ENCODE measurements at places on chromosomes 11 and 22.

GRCh38 chr11:22415476-22415875 is 77.3 kb downstream of the SLC17A6 start:
- DNase-seq: no peak

DNA sequence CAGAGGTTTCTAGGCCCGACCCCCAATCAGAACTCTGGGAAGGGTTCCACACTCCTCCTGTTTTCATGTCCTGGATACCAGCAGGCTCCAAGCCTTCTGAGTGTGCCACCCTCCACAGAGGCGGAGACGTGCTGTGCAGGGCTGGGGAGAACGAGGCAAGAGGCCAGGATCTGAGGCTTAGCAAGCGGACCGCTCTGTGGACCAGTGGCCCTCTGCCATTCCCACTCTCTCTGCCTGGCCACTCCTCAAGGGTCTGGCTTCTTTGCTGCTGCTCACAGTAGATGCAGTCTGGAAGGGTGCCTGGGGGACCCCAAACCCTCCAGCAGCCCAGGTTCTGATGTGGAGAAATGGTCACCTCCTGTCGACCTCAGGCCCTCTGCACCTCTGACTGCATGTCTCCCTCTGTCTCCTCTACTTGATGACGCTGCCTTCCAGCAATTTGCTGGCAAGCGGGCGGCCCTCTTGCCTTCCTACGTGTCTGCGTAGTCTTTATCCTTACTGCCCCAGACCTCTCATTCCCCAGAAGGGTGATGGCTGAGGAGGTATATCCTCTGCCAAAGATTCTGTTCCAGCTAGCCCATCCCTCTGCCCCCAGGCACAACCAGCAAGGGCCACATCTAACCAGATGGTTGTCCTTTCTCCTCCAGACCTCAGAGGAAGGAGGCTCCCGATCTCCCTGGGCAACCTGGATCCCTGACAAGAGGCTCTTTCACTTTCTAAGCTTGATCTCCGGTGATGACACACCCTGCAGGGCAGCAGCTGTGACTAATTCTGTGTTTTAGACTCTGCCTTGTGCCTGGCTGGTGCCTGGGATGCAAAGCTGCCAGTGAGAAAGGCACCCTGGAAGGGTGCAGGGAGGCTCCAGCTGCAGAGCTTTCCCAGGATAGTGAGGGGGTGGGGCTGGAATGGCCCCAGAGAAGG is 87.3 kb downstream of the NAT10 start:
- no peak for DNase-seq

- DNase-seq: no peak
Observed at GRCh38 chr11:8321876-8322275, 58.2 kb upstream of the LMO1 start.

DNA sequence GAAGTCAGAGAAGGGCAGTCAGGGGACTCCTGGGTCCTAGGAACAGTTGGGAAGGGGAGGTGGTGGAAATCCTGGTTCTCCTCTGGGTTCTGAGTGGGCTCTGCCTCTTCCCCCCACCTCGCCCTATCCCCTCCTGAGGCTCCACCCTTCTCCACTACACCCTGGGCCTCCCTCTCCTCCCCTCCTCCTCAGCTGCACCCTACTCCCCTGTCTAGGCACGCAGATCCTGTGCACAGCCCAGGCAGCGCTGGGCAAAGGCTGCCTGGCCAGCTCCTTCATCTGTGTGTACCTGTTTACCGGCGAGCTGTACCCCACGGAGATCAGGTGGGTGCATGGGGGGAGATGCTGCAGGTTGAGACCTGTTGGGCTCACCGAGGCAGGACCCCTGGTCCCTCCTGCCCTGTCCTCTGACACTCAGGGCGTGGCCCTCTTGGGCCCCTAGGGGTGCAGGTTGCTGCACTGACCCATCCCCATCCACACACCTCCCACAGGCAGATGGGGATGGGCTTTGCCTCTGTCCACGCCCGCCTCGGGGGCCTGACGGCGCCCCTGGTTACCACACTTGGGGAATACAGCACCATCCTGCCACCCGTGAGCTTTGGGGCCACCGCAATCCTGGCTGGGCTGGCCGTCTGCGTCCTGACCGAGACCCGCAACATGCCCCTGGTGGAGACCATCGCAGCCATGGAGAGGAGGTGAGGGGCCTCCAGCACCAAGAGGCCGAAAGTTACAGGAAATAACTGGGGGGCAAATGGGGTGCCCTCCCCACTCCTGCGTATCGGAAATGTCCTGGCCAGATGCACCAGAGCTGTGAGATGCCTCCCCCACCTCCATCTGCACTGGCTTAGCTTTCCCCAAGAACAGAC is 25.3 kb upstream of the POLA2 start:
- DNase-seq: no peak

DNA sequence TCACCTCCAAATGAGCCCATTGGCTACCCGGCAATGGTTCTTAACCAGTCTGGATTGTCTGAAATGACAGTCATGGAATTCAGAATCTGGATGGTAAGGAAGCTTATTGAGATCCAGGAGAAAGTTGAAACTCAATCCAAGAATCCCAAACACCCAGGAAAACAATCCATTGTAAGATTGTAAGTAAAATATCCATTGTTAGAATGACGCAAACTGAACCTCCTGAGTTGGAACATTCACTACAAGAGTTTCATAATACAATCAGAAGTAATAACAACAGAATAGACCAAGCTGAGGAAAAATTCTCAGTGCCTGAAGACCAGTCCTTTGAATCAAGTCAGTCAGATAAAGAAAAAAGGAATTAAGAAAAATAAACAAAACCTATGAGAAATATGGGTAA is 22.1 kb downstream of the OR8G5 start:
- DNase-seq: no peak

- no peak for DNase-seq
Observed at GRCh38 chr11:46229230-46229629, 48.2 kb upstream of the CREB3L1 start.

- no peak for DNase-seq
Observed at GRCh38 chr11:75872887-75873416, 57.9 kb downstream of the UVRAG start.

DNA sequence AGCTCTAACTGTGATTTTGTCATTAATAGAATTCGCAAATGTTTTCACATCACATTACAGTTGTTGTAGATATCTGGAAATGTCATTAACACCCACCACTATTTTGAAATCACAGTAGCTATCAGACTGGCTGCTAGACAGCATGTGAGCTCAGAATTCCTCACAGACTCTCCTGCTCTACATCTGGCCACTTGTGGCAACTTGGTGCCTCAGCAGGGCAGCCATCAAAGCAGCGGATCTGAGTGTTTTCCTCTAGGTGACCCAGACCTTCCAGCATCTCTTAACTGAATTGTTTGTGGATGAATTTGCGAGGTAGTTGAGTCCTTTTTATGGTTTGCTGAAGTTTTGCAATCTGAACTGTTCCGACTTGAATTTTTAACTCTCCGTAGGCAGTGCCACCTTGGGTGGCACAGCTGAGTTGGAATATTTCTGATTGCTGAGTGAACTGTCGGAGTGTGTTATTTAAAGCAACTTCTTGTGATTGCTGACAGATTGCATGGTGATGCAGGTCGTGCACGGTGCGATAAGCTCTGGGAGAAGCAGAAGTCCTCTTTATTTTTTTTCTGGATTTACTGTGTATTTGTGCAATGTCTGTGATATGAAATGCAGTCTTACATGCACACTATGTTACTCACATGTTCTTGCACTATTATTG is 114.0 kb upstream of the PLET1 start:
- no peak for DNase-seq
